ENCODE measurements at places on chromosomes 5 and 9. TPM values are rescaled to one million over a fixed set of nuclear protein-coding genes. Genes with fewer than 3 reads are reported as not detected.

The NMUR2 gene
- polyA plus RNA-seq = not detected

DNA sequence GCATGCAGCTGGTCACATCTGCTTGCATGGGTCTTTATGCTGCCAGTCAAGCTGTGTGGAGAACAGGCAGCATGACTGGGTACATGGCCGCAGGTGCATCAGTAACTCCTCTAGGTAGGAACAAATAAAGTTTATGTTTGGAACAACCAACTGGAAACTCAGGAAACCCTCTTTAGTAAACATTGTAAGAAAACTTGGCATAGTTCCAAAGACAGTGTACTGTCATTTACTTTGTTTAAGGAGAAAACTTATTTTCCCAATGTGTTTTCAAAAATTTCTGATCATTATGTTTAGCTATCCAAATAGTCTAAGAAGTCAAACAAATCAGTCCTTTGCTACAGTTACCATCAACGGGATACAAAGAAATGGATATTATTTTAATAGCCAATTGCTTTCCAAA, 386.0 kb downstream of the CHSY3 start:
- DNase-seq = no peak

DNA sequence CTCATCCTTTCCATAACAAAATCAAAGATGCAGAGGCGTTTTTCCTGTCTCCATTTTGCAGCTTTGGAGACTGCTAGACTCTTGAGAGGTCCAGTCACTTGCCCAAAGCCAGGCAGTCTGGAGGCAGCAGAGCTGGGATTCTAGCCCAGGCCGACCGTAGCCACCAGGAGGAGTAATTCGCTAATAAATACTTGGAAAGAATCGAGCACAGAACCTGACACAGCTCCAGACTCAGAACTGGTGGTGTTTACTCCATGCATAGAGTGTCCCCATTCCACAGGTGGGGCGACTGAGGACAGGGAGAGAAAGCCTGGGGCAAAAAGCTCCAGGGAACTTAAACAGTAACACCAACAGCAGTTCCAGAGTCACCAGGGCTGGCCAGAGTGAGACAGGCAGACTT, 10.7 kb upstream of the CERCAM start:
- DNase-seq = no peak

- DNase-seq = no peak
Measured at GRCh38 chr9:79433703-79434102, 138.1 kb upstream of the TLE4 start.

The ARHGEF39 gene
- polyA plus RNA-seq = 4.9 TPM

DNA sequence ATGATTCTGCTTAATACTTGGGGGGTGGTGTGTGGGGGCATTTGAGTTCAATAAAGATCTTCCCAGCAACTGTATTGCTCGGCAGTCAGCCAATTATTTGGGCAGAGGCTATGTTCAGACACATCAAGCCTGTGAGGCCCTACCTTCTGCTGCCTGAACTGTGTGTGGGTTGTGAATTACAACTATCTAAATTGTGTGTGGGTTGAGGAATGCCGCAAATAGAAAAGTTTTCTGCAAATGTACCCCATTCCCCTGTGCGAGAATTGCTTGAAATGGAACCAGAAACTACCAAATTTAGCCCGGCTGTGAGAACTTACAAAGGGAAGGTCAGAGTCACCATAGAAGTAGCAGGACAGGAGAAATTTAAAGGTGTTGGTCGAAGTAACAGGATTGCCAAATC, 360.0 kb upstream of the PIK3R1 start:
- peak; percentile 3 for DNase-seq

DNA sequence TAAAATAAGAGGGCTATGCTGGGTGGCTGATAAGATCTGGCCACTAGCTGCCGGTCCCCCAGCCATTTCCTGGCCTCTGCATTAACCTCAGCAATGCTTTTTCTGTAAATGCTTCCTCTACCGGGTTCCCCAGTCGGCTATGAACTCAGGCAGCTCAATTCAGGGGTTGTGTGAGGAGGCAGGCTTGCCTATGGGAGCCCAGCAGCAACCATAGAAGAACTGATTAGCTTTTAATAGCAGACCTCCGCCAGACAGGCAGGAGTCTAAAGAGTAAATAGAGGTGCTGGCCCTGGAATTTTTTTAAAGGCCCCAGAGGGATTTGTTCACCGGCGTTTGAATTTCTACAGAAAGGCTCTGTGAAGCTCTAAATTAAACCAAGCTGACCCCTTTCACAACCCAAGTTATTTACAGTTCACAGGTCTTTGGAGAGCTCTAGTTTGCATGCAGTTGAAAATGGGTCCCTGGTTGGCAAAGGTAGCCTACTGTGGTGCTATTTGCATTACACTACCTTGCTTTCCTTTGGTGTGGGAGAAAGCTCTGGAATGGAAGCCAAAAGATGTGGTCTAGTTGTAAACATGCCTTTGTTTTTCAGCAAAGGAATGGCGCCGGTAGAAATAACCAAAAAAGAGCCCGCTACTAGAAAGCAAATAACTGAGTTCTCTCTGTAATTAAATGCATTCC, 289.7 kb upstream of the SEMA6A start:
- no peak for DNase-seq

DNA sequence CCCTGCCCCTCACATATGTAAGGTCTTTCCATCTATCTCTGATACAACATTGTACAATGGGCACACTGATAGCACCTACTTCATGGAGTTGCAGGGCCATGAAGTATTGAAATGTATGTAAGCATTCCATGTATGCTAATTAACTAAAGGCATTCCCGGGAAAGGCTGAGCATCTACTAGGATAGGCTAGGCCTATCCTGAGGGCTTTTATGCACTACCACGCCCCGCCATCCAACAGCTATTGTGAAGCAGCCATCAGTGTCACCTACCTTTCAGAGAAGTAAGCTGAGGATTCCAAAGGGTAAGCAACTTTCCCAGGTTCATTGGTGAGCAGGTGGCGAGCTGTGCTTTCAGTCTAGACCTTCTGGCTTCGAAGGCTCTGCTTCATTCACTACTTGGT, 47.6 kb downstream of the NSG2 start:
- no peak for DNase-seq

GRCh38 chr5:170642776-170643436, 139.1 kb downstream of the KCNIP1 start:
- DNase-seq = no peak

The ANKDD1B gene
- polyA plus RNA-seq = 0.07 TPM

The SIT1 gene
- not detected for polyA plus RNA-seq

GRCh38 chr5:35440409-35440808, 177.3 kb upstream of the SPEF2 start:
- no peak for DNase-seq

The DNM1 gene
- polyA plus RNA-seq = 1.3 TPM

GRCh38 chr9:76882686-76883085, 23.2 kb downstream of the PRUNE2 start:
- no peak for DNase-seq

The ESM1 gene
- 7.0 TPM for polyA plus RNA-seq

DNA sequence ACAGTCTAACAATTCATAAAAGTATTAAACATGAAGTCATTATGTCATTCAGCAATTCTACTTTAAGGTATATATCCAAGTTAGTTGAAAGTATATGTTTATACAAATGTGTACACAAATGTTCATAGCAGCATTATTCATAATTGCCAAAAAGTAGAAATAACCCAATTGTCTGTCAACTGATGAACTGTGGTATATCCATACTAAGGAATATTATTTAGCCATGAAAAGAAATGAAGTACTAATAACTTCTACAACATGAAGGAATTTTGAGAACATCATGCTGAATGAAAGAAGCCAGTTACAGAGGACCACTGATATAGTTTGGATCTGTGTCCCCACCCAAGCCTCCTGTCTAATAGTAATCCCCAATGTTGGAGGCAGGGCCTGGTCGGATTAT, 224.3 kb downstream of the SPATA31D1 start:
- DNase-seq = no peak

The PAPPA gene
- polyA plus RNA-seq = 0.04 TPM

The TUSC1 gene
- polyA plus RNA-seq = 11.7 TPM

The ZNF883 gene
- 1.7 TPM for polyA plus RNA-seq

DNA sequence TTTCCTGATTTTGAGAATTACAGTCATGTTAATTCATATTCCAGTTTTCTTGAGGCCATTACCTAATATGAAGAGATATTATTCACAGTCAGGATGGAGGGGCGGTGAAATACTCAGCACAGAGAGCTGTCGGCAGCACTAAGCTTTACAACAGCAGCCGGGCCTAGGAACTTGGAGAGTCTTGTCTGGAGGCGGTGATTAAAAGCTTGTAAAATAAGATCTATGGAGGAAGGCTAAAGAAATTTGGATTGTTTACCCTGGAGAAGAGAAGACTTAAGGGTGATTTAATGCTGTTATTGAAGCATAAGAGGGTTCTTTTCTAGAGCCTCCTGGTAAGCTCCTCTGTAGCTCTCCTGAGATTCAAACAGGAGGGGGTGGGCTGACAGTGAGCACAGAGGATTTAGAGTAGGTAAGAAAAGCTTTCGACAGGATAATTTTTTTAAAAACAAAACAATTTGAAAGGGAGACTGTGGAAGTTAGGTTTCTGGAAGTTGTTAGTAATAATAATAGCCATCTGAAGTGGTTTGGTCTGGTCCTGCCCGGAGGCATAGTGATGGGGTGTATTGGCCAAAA, 406.3 kb upstream of the ADAMTSL1 start:
- no peak for DNase-seq

DNA sequence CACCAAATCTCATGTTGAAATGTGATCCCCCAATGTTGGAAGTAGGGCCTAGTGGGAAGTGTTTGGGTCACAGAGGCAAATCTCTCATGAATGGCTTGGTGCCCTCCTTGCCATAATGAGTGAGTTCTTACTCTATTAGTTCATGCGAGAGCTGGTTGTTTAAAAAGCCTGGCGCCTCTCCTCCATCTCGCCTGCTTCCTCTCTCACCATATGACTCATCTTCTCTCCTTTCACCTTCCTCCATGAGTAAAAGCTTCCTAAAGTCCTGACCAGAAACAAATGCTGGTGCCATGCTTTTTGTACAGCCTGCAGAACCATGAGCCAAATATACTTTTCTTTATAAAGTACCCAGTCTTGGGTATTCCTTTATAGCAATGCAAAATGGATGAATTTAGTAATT, 20.9 kb upstream of the ARHGAP26 start:
- DNase-seq = peak; percentile 81

GRCh38 chr5:178384816-178385495, 152.4 kb upstream of the PHYKPL start:
- DNase-seq = no peak
